CD4-positive, alpha-beta T cell treated with Interleukin-1 beta for 1 hour (primary cell): ENCODE measurements at places on chromosomes 6 and 20.

- no peak for DNase-seq
Observed at GRCh38 chr6:106381881-106382280, 21.4 kb downstream of the CRYBG1 start.

- DNase-seq = no peak
Observed at GRCh38 chr20:56467968-56468315, 485 bp upstream of the RTF2 start.

DNA sequence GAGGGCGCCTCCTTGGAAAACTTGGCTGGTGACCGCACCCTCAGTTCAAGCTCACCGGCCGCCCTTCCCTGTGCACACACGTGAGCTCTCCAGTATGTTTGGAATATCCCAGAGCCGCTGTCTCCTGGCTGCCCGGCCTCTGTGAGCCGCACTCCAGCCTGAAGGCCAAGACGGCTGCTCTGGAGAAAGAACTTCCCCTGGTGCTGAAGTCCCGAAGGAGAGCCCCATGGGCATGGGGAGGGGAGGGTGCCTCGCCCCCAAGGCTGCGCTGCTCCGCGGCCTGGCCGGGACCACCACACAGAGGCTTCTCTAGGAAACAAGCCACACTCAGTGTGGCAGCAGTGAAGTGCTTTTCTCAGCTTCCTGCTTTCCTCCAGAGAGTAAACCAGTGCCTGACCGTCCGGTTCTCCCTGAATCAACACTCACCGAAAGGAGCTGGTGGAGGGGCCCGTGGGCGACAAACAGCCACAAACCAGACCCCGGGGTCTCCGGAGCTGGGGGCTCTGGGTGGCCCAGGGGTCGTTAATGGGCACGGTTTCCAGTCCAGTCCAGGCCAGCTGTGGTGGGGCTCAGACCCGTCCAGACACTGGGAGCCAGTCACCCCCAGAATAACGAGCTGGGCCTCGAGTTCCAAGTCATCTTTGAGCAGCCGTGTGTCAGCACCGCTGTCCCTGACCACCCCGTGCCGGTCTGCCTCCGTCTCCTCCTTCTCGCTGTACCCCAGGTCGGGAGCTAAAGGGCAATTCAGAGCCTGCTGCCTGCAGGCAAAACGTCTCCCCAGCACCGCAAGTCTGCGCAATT, 87.4 kb upstream of the BHLHE23 start:
- DNase-seq = no peak

GRCh38 chr20:17643531-17644188, 38.4 kb downstream of the RRBP1 start:
- DNase-seq = no peak

DNA sequence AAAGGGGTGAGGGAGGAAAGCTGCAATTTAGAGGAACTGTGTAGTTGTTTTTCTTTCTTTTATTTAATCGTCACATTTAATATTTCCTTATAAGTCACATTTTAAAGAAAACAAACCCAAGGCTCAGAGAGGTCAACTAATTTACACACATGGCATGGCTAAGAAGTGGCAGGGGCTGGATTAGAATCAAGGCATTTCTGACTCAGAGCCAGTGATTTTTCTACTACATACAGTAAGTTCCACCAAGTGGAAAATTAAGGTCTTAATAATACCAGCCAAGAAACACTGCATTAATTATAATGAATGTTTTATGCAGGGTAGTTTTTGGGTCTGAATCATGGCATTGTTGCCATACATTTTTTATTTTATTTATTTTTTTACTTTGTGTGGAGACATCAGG, 607.7 kb upstream of the CITED2 start:
- no peak for DNase-seq

- DNase-seq = no peak
Observed at GRCh38 chr6:39281312-39281980, 32.8 kb downstream of the KCNK17 start.

- DNase-seq = peak; percentile 9
Observed at GRCh38 chr6:107458672-107459282, 587 bp downstream of the PDSS2 start.

- DNase-seq = no peak
Observed at GRCh38 chr6:11155589-11155988, 44.1 kb upstream of the ERVFRD-1 start.

DNA sequence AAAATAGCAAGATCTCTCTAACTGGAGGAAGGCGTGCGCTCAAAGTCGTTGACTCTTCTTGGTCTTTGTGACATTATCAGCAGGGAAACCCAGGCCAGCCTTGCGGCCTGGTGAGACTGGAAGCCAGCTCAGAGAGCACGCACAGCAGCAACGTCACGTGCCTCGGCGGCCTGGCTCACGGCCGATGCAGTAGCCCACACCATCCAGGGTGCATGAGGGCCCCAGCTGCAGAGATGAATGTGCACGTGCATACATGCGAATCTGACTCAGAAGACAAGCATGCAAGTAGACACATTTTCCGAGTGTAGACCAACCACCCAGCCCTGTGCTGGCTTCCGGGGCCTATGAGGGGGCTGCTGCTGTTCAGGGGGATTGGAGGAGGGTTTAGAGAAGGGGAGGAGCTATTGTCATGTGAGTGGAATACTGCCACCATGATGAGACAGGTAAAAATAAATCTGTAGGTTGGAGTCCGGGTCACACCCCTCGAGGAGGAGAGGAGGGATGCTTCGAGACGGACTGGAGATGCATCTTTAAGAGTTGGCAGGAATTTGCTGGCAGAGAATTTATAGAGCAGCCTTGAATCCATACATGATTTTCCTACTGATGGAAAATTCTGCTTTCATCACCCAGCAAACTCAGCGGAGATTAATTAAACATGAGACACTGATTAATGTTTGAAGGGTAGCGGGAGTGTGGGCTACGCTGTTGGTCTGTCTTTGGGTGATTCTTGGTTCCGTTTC, 388.2 kb downstream of the CDH4 start:
- no peak for DNase-seq

DNA sequence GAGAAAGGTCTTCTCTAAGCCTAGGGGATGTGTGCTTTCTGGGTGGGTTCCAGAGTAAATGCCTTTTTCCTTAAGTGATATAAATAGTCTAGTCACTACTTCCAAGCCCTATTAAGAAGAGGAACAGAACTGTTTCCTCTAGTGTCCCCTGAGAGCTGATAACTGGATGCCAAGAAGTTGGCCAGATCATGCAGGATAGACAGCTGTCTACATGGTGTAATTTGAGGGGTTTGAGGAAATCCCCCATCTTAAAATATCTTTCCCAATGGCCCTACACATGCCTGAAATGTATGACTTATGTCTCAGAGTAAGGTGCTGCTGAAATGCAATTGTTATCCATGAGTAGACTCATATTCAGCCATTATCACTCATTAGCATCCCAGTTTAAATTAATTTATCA, 20.2 kb upstream of the PIM1 start:
- DNase-seq = no peak
